Colonic mucosa (tissue), 4 donors: ENCODE measurements at places on chromosomes 5 and 9.

GRCh38 chr5:143147902-143148301, 255.6 kb downstream of the NR3C1 start:
- DNase-seq: no peak

DNA sequence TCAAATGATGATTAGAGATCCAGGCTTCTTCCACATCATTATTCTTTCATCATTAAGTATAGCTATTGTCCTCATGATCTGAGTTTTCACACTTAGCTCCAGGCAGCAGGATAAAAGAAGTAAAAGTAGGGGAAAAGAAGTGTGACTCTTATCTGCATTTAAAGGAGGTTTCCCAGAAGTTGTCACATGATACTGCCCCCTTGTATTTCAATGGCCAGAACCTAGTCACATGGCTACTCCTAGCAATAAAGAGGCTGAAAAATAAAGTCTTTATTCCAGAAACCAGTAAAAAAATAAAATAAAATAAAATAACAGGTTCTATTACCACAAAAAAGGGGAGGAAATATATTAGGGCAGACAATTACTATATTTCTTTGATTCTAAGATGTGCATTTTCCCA, 5.3 kb upstream of the NDUFS4 start:
- DNase-seq: no peak

GRCh38 chr5:146633323-146633764, 117.4 kb upstream of the GPR151 start:
- no peak for DNase-seq

DNA sequence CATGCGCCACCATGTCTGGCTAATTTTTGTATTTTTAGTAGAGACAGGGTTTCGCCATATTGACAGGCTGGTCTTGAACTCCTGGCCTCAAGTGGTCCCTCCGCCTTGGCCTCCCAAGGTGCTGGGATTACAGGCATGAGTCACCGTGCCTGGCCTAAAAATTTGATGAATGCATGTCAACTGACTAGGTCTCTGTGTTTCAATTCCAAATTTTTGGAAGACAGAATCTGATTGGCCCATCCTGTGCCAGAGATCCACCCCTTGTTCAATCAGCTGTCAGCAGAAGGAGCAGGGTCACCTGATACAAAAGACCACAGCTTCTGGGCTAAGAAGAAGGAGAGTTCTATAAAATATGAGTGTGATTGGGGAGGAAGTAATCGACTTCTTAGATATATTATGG, 43.5 kb upstream of the COL15A1 start:
- DNase-seq: no peak

DNA sequence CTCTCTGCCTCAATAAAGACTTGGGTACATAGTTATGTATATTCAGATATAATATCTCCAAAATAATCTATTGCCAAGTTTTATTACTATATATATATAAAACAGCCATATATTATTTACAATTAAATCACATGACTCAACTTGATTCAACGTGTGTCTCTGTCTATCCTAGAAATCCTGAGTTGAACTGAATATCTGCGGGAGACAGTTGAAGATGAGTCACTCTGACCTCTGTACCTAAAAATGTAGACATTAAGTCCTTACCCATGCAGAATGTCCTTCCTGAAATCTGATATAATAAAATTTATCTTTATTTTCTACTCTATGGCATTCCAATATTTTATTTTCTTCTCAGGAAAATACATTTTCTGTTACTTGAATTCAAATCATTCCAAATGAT, 218.2 kb upstream of the PRDM9 start:
- DNase-seq: no peak
